ENCODE measurements at places on chromosomes 2 and 18.
A peak's percentile ranks its signal among the peaks of the same experiment; 100 is the strongest.

DNA sequence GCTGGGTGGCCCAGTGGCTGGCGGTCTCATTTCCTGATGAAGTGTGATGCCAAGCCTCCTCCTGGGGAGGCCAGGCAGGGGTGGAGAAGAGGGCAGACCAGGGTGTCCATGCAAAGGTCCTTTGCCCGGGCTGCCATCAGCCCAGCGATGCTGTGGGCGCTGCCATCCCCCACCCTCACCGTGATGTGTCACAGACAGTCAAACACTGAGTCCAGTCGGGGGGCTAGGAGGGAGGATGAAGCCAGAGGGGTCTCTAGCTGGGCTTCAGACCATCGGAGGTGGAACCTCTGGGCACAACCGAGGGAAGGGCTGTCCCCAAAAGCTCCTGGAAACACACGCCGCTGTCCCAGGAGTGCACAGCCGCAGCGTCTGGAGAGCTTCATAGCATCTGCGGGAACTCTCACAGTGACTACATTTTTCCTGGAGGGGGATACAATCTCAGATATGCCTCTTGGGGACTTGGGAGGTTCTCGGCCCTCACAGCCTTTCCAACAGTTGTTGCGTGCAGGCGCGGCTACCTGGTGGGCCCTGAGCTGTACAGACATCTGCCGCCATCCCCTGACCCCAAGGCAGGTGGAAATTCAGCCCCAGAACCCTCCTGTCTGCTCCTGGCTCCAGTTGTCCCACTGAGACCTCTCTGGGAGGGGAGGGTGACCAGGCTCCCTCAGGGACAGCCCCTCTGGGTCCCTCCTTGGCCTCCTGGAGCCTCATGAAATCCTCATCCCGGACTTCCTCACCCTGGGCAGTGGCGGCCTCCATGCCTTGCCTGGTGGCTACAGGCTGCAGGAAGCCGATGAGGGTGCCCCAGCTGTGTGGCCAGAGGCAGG lies 26.5 kb upstream of the OTOS start:
- no peak for DNase-seq

DNA sequence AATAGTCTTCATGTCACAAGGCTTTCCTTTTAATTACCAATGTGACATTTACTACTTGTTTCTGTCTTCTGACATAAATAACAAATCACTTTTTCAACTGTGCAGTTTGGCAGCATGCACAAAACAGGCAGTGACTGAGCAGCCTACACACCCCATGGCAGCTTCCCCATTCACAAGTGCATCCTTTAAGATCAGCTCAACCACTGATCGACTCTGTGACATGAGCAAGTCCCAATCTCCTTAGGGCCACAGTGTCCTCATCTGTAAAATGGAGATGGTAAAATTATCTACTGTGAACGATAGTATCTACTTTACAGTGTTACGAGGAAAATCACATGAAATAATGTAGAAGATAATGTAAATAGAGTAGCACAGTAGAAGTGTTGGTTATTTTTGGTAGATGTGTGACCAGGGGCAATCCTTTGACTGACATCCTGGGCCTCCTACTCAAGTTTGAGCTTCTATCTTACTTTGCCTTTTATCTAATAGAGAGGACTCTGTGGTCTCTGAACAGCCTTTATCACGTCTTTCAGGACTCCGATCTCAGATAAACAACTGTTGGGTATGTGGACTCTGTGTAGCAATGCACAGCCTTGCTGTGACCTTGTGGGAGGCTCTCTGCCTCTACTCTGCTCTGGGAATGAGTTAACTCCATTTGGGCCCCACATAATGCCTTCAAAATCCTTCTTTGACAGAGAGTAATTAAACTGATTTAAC lies 120.6 kb downstream of the PIGN start:
- no peak for DNase-seq

- no peak for DNase-seq
These were observed 78.3 kb downstream of the KCMF1 start for GRCh38 chr2:85049236-85049635.

GRCh38 chr18:22831441-22831904 lies 101.7 kb upstream of the RBBP8 start:
- DNase-seq = no peak

GRCh38 chr2:238160206-238161129 lies 1.7 kb downstream of the ERFE start:
- DNase-seq = no peak

DNA sequence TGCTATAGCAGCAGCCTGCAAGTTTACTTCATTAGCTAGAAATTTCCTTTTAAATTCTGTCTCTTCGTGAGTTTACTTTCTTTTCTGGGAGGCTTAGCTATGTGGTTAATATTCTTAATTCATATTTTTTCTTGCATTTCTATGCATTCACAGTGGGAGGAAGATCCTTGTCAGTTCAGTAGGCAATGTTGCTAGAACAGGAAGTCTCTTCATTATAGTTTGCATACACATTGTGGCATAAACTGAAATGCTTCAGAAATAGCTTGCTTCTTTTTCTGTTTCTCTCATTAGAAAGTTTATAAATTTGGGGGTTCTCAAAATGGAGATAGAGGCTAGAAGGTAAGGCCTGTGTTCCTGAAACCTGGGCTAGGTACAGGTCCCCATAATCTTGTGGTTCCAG lies 8.1 kb upstream of the ARHGAP15 start:
- DNase-seq = no peak

GRCh38 chr2:185919155-185919554 lies 180.6 kb downstream of the FSIP2 start:
- DNase-seq = no peak

DNA sequence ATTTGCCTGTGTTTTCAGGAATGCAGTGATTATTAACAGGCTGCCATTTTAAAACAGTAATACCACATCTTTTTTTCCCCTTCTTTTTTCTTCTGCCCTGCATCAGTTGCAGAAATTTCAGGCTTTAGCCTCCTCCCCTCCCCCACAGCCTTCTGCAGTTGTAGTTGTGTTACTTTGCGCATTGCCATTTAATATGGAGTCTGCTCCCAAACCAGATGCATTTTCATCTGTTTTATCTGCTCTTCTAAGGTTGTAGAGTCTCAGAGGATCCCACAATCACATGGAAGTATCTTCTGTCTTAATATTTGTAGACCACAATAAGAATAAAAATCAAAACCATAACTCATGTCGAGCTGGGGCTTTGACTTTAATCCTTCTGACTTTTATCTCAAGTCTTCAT lies 3.8 kb downstream of the ASXL3 start:
- no peak for DNase-seq

- DNase-seq = no peak
These were observed 72.8 kb downstream of the AQP4 start for GRCh38 chr18:26792661-26793060.

DNA sequence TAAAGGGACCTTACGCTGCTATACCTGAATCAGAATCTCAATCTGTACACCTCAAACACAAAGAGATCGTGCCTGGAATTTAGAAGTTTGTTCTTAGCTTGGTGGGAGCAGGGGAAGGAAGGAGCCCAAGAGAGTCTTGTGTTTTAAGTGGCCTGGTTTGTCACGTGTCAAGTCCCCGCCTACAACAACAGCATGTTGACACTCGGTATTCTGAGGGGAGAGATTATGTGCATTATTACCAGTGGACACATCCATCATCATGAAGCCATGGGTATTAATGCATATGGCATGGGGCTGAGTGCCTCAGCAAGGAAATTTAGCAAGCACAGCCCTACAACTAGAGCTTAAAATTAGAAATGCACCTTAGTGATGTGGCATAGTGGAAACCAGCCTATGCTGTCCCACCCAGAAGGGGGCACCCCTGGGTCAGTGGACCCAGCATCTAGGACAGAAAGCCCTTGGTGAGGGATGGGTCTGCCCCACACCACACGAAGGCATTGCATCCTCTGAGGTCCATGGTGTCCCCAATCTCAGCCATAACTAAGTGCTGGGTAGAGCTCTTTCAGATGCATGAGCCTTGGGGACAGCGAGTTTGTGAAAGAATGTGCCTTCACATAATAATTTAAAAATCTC lies 138.7 kb downstream of the MGAT5 start:
- no peak for DNase-seq

- peak; percentile 73 for DNase-seq
These were observed 30.2 kb downstream of the AMER3 start for GRCh38 chr2:130785466-130786055.

- no peak for DNase-seq
These were observed 15.1 kb upstream of the MBOAT2 start for GRCh38 chr2:9018534-9018933.

GRCh38 chr2:181886192-181886591 lies 5.3 kb upstream of the ITPRID2 start:
- DNase-seq = no peak

DNA sequence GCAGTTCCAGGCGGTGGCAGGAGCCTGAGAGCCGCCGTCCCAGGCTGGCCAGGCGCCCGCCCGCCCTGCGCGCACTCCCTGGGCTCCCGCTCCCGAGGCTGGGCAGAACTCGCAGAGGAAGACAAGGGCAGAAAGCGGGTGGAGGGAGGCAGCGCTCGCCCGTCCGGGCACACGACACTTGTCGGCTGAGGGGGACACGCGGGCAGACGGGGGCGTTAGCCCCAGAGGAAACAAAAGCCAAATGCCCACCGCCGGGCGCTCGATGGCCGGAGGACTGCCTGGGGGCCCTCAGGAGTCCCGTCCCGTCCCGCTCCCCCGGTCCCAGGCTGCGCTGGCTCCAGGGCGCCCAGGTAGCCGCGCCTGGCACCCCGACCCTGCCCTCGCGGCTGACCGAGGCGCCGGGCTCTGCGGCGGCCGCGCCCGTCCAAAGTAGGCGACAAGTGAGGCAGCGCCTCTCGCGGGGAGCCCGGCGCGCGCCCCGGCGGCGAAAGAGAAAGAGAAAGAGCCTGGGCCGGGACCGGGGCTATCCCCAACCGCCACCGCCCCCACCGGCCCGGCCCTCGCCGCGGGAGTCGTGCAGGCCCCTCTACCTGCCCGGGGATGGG lies 491 bp downstream of the L3MBTL4 start:
- DNase-seq = no peak

DNA sequence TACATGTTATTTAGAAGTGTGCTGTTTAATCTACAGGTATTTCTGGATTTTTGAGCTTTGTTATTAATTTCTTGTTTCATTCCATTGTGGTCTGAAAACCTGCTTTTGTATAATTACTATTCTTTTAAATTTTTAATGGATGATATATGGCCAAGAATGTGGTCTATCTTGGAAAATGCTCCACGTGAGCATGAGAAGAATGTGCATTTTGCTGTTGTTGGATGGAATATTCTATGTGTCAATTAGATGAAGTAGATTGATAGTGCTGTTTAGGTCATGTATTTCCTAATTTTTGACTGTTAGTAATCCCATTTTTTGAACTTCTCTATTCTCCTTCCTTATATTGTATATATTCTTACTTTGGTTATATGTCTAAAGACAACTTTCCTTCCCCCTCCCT lies 19.9 kb upstream of the TTN start:
- no peak for DNase-seq

DNA sequence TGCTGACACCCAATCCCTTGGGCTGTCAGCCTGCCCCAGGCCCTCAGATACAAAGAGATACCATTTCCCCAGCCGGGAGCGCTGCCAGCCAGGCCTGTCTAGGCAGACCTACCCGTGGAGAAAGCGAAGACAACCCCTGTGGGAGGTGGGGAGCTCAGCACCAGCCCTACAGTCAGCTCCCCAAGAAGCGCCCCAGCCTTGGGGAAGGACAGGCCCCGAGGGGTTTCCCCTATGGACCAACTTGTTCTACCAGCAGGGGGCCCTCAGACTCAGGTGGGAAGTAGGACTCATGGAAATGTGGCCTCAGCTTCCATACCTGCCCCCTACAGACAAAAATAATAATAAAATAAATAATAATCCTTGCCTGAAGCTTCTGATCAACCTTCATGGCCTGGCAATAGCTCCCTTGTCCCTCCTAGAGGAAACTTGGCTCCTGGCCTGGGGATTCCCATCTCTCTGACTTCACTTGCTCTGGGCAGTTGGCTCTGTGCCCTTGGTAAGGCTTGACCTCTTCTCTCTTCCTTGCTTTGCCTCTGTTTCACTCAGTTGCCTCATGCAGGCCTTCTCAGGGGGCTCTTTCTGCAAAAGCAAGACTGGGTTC lies 7.0 kb downstream of the SLC35F6 start:
- DNase-seq = no peak

DNA sequence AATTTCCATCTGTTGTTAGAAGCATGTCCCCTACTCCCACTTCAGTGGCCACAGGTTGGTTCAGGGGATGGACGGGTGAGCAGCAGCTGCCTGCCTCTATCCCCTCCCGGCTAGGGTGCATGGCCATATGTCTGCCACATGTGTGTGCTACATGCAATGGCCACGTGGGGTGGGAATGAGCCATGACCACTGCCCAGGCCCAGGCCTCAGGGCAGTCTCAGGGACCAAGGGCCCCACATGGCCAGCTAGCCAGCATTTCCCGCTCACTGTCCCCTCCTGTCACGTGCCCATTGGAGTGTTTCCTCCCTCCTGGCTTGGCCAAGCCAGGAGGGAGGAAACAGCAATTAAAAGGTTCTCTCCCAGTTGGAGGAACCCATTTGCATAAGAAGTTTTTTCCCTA lies 117.1 kb downstream of the KCNS3 start:
- no peak for DNase-seq

DNA sequence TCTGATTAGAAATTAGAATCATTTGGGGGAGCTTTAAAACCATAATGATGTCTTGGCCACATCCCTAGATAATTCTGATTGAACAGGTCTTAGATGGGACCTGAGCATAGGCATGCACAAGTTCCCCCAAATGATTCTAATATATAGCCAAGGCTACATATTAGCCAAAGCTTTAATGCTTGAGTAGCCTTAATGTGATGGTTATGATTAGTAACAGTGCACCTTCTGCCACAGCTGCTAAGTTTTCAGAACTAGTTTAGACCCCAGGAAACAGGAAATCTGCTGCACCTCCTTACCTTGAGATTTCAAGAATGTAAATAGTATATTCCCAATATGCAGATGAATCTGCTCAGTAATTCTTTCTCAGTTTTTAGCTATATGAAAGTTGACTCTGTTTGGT lies 119.8 kb downstream of the PTPN4 start:
- no peak for DNase-seq

- no peak for DNase-seq
These were observed 28.9 kb downstream of the ADI1 start for GRCh38 chr2:3490191-3491170.

GRCh38 chr2:169452080-169452479 lies 27.2 kb upstream of the BBS5 start:
- no peak for DNase-seq

DNA sequence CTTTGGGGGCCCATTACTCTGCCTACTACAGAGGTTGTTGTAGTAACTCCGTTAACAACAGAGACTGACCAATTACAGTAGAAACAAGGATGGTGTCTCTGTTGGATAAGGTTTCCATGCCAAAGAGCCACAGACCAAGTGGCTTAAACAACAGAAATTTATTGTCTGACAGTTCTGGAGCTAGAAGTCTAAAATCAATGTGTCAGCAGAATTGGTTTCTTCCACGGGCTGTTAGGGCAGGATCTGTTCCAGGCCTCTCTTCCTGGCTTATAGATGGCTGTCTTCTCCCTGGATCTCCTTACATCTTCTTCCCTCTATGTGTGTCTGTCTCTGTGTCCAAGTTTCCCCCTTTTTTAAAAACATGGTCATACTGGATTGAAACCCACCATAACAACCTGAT lies 135.3 kb downstream of the AKAIN1 start:
- no peak for DNase-seq

DNA sequence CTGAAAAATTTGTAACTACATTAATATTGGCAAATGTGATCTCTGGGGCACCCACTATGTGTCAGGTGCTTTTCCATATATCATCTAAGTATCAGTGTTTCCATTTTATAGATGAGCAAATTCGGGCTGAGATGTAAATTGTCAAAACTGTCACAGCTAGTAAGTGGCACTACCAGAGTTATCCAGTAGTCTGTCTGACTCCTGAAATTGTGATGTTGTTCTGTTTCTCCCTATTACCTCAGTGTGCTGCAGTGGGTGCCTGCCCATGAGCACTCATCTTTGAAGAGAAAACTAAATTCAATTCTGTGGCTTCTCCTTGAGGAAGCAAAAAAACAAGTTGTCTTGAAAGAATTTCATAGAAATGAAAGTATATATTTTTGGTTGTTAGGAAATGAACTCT lies 467.4 kb upstream of the FANCL start:
- DNase-seq = no peak
